T1000 (cell line): ENCODE measurements at places on chromosomes 1 and 21.

GRCh38 chr1:234879147-234880080 lies 249.2 kb downstream of the TOMM20 start:
- no peak for DNase-seq

DNA sequence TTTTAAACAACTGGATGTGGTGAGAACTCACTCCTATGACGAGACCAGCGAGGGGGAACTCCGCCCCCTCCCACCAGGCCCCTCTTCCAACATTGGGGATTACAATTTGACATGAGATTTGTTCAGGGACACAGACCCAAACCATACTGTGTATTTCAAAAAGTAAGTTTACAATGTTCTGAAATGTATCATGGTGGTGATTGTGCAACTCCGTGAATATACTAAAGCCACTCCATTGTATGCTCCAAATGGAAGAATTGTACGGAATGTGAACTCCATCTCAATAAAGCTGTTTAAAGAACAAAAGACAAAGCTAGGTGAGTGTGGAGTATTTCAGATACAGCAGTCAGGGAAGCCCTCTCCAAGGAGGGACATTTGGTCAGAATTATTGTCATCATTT lies 432.1 kb upstream of the VAMP3 start:
- no peak for DNase-seq

GRCh38 chr1:53579221-53580008 lies 120.2 kb downstream of the DMRTB1 start:
- no peak for DNase-seq

GRCh38 chr1:172219966-172220365 lies 200.5 kb upstream of the C1orf105 start:
- DNase-seq, result no peak

GRCh38 chr1:27650539-27651175 lies 15.7 kb upstream of the FGR start:
- DNase-seq, result peak; percentile 44

DNA sequence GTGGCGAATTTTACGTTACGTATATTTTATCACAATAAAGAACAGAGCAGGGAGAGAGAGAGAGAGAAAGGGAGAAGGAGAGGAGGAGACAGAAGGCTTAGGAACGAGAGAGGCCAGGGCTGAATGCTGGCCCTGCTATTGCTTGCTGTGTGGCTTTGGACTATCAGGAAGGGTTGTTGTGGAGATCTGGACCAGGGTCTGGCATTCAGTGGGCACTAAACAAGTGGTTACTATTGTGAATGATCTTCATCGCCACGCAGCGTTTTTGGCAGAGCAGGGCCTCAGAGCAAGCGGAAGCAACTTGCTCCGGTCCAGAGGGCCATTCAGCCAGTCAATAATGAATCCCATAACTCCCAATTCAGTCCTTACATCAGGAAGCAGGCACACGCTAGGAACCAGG lies 26.4 kb downstream of the PIK3C2B start:
- DNase-seq, result no peak

DNA sequence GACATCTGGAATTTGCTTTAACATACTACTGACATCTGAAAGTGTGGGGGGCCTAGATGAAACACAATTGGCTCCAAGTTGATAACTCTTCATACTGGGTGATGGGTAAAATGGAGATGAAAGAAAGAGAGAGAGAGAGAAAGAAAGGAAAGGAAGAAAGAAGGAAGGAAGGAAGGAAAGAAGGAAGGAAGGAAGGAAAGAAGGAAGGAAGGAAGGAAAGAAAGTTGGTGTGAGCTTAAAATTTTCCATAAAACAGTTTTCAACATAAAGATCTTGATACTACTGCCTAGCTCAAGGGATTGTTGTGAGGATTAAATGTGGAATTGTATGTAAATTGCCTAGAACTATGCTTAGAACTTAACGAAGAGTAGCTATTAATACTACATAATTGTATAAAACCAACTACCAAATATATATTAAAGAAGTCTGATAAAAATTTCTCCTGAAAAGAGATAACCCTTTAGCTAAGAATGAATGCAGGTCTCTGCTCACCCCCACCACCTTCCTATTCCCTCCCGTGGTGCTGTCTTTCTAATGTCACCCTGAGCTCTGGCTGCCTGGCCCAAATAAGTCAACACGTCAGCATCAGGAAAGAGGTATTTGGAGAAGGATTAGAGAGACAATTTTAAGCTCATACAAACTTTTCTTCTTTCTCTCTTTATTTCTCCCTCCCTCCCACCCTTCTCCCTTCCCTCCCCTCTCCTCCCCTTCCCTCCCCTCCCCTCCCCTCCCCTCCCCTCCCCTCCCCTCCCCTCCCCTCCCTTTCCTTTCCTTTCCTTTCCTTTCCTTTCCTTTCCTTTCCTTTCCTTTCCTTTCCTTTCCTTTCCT lies 89.3 kb upstream of the SGIP1 start:
- DNase-seq, result no peak

- no peak for DNase-seq
Measured at GRCh38 chr1:246117066-246117791, 389.9 kb downstream of the SMYD3 start.

- DNase-seq, result no peak
Measured at GRCh38 chr1:223702735-223703667, 9.3 kb upstream of the CAPN2 start.

- DNase-seq, result no peak
Measured at GRCh38 chr1:206867716-206868115, 2.3 kb downstream of the IL20 start.

DNA sequence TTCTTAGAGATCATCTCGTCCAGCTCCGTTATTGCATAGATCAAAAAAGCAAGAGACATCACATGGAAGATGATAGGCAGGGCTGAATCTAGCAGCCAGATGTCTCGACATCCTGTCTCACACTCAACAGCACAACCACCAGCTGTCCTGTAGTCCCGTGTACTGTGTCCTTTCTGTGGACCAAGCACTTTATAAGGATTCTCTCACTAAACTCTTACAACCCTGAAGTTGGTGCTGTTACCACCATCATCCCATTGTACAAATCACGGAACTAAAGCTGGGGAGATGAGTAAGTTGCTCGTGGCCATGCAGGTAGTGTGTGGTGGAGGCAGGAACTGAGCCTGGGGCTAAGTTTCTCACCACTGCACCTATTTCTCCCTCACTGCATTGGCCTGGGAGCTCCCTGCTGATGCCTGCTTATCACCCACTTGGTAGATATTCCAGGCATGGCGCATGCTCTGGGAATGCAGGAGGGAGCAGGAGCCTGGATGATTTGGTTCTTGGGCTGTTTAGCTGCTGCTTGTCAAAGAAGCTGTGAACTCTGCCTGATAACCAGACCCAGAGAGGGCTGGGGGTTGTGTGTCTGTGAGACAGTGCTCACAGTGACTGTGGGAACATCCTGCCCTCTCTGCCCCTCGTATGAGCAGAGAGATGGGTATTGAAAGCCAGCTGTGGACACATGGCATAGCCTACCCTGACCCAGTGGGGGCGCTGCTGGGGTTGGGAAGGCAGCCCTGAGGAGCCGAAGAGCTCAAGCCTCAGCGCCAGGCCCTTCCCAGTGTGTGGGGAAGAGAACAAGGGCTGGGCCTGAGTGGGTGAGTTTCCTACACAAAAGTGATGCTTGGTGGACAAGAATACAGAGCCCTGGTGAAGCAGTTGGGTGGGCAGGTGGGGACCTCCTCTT lies 13.6 kb downstream of the PPFIA4 start:
- DNase-seq, result no peak

- DNase-seq, result no peak
Measured at GRCh38 chr1:108043707-108044106, 78.7 kb upstream of the VAV3 start.

DNA sequence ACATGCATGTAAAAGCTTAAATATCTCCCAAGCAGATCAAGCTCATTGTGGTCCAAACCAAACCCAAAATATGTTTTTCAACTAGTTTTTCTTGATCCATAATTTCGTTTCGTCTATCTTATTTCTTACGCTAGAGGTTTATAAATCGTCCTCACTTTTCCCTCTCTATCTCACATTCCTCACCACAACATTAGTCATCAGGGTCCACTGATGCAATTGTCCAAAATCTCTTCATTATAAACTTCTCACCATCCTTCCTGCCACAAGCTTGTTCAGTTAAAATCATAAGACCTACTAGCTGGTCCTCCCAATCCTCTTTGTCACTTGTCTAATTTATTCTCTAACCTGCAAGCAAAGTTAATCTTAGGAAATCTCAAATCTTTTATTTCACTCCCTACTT lies 173.0 kb upstream of the PALMD start:
- no peak for DNase-seq

DNA sequence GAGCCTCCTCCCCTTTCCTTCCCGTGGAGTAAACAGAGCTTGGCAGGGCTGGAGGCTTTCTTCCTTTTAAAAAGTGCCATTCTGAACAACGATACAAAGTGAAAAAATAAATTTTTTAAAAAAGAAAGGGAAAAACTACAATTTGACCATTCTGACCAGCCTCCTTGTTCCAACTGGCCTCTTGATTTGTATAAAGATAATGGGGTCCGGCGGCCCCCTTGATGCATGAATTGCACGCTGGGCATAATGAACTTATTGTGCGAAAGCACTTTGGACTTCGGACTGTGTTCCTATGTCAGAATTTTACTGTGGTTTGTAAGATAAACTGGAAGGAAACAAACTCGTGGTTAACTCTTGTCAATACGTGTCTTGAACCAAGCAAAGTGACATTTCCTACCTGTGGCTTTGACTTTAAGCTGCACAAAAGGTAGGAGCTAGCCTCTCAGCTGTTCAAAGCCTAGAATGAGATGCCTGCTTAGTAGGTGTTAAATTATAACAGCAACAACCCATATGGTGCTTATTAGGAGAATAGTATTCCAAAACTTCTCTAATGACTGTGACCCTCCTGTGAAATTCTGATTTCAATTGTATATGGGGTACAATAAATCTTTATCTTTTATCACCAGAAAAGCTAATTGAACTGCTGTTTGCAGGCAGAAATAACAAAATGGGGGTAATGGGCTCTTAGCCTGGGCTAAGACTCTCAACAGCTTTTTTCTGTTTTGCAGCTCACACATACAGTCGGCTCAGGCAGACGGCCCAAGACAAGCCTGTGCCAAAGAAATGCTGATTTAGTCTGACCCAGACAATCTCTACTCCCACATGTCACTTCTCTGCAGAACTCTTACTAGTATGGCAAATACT lies 9.3 kb downstream of the IRF2BP2 start:
- DNase-seq, result no peak
